ENCODE measurements at places on chromosomes 16 and 17. TPM values are rescaled to one million over a fixed set of nuclear protein-coding genes. Genes with fewer than 3 reads are reported as not detected.

DNA sequence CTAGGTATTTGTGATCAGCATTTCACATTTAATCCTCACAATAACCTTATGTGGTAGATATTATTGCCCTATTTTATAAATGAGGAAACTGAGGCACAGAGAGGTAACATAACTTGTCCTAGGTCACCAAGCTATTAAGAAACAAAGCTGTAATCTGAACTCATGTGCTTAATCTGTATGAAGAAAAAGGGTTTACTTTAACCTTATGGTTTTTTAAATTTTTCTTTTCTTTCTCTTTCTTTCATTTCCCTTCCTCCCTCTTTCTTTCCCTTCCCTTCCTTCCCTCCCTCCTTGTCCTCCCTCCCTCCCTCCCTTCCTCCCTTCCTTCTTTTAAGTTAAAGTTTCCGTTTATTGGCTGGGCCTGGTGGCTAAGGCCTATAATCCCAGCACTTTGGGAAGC is 105.2 kb upstream of the AMZ2 start:
- no peak for DNase-seq

DNA sequence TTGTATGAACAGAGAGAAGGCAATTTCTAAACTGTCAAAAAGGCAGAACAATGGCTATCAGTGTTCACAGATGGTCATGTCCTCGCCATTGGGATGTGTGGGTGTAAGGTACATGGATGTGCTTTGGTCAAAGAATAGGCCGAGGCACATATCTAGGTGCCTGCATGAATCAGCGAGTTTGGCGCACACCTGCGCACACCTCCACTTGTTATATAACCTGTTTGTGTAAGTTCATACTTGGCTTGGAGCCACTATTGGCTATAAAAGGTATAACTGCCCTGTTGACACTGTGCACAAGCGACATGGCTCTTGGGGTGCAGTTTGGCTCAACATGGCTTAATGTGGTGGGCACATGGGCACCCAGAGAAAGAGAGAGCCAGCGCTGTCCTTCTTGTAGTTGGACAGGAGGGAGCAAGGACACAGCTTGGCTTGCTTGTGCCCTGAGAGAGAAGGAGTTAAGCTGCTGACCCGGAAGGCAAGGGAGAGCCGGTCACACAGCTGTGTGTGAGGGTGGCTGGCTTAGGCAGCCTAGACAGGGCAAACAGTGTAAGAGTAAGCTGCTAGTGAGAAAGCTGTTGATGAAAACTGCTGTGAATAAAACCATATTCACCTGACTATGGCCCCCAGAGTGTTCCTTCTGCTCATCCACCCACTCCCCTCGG is 499.1 kb downstream of the KCNJ2 start:
- DNase-seq, result no peak

- DNase-seq, result no peak
Measured at GRCh38 chr16:54696522-54696921, 234.1 kb upstream of the IRX5 start.

DNA sequence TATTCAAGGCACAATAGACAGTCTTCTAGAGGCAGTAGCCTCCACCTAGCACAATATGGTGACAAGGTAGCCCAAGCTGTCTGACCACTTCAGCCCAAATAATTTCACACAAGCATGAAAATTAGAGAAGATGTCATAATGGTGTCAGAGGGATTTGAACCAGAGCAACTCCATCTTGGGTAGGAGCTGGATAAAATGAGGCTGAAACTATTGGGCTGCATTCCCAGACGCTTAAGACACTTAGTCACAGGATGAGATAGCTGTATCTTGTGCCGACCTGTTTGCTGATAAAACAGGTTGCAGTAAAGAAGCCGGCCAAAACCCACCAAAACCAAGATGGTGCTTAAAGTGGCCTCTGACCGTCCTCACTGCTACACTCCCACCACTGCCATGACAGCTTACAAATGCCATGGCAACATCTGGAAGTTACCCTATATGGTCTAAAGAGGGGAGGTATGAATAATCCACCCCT is 192.6 kb downstream of the CPPED1 start:
- no peak for DNase-seq

GRCh38 chr17:34641368-34641767 is 62.0 kb downstream of the TMEM132E start:
- no peak for DNase-seq

DNA sequence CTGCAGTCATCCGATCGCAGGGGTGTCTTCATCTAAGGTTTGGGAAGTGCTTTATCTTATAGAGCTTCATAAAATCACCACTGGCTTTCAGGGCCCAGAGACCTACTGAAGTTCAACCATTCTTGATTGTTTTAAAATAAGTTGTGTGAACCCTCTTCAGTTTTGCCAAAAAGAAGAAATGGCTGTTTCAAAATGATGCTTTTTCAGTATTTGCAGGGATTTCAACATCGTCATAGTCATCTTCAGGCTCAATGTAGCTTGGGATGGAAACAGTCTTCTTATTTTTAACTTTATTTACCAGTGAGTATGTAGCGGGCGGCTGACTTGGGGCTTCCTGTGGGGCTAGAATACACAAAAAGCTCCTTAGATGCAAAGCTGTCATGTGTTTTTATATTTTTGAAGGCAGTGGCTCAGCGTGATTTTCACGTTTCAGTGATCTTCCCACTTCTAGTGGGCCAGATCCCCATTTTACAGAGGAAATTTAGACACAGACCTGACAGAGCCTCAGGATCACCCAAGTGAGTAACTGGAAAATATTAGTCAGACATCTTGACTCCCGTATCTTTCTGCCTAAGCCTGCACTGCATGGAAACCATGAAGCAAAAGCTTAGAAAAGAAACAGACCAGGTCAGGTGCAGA is 19.1 kb upstream of the ZNF594 start:
- no peak for DNase-seq

DNA sequence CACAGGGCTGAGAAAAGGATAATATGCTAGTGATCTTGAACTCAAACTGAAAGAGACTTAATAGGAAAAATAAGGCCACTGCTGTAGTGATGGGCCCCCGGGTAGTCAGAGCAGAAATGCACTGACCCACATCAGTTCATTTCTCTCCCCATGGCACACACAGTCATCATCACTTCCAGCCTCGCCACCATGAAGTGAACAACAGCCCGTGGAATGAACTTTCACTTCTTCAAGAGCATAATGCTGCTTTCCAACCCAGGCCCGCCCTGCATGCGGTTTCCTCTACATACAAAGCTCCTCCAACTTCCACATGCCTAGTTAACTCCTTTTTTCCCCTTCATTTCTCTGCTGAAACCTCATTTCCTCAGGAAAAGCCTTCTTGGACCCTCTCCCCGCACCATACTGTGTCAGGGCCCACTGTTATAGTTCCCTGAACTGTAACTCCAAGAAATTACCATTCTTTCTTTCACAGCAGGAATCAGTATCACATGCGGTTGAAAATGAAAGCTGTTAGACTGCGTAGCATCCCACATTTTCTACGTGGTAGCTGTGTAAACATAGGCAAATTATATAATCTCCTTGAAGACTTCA is 65.8 kb upstream of the SMIM36 start:
- no peak for DNase-seq

DNA sequence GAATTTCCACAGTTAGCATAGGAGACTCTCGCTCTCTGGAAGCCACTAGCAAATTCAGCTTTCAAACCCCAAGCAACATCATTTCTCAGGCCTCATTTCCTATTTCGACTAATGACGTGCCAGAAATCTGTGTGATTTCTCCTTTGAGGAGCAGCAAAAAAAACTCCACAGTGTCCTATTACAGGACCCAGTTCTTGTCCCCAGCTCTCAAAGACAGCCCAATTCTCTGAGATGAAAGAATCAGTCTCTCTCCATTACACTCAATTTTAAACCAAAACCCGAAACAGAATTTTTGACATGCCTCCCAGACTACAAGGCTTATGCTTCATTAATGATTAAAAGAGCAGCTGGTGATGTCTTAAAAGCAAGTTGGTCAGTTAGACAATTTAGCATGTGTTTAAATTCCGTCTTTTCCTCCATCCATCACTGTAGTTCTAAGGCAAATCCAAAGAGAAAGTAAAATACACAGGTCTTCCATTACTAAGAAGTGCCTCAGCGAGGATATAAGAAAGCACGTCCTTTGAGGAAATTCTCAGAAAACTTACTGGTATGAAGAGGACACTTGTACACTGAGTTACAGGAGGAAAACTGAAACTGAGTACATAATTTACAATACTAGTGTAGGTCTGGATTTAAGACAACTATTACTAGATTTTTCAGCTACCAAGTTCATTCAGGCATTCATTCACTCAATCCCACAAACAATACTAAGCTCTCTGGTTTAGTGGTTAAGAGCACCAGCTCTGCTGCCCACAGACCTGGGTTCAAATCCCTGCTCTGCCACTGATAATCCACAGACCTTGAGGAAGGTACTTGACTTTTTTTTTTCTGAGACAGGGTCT is 12.5 kb downstream of the TOM1L2 start:
- DNase-seq, result no peak

Gene CCDC40
- polyA plus RNA-seq, result 2.4 TPM

Gene RHOT2
- polyA plus RNA-seq, result 53.3 TPM

Gene UTS2R
- polyA plus RNA-seq, result not detected

All from AG04450 (cell line).